Activated CD4-positive, alpha-beta T cell treated with anti-CD3 and anti-CD28 coated beads, Interleukin-2, amount 50 U/mL, for 4 hours (primary cell): ENCODE measurements at places on chromosomes 2 and 18.

DNA sequence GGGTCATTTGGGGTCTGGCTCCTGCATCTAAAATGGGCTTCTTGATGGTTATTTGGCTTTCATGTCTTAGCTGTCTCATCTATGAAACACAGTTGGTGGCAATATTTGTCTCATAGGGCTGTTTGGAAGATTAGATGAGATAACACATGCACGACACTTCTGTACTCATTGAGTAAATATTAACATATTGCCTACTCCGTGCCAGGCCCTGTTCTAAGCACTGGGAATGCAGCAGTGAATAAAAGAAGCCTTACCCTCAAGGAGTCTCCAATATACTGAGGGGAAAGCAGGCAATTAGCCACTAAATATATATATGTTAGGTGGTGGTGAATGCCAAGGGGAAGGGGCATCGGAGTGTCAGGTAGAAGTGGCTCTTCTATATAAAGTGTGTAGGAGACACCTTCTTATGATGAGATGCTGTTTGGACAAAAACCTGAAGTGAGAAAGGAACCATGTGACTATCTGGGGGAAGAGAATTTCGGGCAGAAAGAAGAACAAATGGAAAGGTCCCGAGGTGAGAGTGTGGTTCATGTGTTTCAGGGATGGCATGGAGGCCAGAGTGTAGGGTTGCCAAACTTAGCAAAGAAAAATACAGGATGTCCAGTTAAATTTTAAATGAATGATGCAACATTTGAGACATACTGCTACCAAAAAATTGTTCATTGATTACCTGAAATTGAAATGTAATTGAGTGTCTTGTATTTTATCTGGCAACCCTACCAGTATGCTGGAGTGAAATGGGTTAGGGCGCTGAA, 11.8 kb downstream of the SLC3A1 start:
- DNase-seq = no peak

DNA sequence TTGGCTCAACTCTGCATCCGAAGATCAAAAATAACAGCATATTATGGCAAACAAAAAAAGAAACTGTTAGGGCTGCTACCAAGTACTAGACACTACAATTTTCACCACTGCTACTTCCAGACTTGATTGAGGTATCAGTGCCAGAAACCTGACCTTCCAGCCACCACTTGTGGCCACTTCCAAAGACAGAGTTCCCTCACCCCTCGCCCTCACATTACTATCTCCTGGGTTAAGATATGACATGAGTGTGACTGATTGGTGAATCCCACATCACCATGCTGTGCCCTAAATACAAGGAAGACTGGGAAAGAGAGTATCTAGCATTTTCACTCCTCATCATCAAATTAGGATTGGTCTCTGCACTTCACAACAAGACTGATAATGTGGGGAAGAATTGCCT, 296.1 kb upstream of the NT5C1B start:
- DNase-seq = no peak

- DNase-seq = no peak
These were observed 197.2 kb downstream of the ZFP36L2 start for GRCh38 chr2:43029186-43029585.

DNA sequence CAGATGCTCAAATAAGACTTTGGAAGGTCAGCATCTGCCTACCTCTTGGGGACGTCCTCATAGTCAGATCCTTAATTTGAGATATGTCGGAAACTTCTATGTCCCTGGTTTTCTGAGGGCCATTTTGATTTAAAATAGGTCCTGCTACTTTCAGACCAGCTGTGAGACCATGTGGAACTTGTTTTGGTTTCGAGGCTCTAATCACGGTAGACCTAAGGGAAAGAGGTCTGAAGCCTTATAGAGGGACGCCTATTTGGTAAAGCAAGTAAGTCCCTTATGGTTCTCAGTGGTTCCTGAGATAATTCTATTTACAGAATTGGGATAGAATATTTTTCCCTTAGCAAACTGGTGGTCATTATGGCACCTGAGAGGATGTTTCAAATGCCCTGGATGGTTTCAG, 75.1 kb downstream of the RFTN2 start:
- DNase-seq = no peak

- DNase-seq = no peak
These were observed 24.1 kb upstream of the ANXA4 start for GRCh38 chr2:69717861-69718273.

GRCh38 chr2:158317642-158318041, 138.9 kb downstream of the CCDC148 start:
- no peak for DNase-seq

- no peak for DNase-seq
These were observed 13.6 kb upstream of the THADA start for GRCh38 chr2:43609290-43609918.

- DNase-seq = no peak
These were observed 5.4 kb downstream of the METTL21A start for GRCh38 chr2:207619764-207620203.

GRCh38 chr2:196652869-196653268, 13.4 kb downstream of the CCDC150 start:
- no peak for DNase-seq

DNA sequence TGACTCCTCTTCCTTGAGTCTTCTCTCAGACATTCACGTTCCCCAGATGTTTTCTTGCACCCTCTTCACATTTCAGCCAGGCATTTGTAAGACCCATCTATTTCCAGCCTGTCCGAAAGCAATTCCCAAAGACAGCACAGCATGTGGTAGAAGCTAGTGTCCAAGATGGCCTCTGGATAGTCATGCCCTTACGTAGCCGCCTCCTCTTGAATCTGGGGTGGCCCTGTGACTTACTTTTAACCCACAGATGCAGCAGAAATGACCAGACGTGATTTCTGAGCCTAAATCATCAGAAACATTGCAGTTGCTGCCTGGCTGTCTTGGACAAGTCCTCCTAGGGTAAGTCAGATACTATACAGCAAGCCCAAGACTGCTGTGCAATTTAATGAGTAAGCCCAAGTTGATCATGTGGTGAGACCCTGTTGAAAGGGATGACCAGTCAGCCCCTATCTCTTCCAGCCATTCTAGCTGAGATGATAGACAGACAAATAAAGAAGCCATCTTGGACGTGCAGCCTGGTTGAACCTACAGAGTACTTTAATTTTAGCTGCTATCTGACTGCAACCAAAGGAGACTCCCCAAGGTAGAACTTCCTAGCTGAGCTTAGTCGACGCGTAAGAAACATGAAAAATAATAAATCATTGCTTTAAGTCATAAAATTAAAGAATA, 12.3 kb downstream of the ARL5A start:
- no peak for DNase-seq

DNA sequence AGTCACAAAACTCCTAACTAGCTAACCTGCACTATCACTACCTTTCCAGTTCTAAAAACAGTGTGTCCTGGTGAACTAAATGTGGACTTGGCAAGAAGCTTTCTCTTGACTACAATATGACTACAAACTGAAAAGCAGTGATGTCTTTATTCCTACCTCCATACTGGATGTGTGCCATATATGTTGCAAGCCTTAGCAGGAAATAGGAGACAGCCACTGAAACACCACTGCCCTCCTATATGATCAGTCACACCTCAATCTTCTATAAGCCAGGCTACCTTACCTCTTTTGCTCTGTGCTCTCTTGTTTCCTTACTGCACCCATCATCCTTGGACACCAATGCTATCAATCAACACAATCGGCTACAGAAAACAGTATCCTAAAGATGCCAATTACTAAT, 34.1 kb downstream of the SS18 start:
- no peak for DNase-seq

GRCh38 chr2:238963161-238963970, 115.5 kb downstream of the TWIST2 start:
- no peak for DNase-seq

DNA sequence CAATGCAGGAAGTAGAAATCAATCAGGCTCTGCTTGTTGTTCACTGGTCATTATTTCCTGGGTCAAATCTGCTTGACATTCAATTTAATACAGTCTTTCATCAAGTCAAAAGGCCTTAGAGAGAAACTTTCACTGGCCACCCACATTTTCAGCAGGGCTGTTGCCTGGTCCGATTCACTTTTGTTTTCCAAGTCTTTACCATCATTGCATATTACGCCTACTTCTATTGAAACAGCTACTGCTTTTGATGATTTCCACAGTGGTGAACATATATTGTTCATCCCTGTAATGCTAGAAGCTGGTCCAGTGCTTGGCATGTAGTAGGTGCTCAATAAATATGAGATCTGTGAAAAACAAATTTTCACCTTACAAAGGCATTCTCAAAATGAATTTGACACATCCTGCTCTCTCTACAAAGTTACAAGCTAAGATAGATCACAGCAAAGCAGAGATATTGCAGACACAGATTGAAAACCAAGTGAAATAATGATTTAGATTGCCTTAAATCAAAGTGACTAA, 600.1 kb downstream of the ARHGAP15 start:
- no peak for DNase-seq

DNA sequence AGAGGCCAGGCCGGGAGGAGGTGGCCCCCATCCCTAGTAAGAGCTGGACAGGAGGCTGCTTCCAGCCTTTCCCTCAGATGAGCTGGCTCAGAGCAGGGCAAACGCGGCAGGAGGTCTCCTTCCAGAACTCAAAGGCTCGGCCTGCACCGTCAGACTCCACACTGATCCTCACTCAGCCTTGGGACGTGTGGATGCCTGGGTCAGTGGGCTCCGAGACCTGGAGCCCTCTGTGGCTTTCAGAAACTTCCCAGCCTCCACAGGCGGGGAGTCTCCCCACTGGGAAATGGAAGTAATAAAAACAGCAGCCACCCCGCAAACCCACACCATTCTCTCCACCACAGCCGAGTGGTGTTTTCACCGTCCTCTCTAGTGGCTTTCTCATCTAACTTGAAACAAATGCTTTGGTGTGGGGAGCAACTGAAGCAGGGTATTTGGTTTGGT, 54.3 kb downstream of the INPP5D start:
- DNase-seq = no peak

DNA sequence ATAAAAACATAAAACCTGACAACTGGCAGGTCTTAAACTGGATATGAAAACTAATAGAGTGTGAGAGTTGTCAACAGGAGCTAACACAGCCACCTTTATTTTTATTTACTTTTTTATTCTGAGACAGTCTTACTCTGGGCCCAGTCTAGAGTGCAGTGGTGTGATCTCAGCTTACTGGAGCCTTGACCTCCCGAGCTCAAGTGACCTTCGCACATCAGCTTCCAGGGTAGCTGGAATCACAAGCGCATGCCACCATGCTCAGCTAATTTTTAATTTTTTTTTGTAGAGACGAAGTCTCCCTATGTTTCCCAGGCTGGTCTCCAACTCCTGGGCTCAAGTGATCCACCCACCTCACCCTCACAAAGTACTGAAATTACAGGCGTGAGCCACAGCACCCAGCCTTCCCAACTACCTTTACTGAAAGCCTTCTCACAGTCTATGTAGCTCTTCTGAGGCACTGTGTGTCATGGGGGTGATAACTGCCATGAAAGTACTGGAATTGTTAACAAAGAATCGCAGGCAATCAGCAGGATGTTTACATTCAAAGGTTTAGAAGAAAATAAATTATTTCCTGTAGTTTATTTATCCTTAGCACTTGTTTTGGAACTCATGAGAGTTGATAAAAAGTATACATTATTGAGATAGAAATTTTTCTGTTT, 24.3 kb downstream of the GDF7 start:
- no peak for DNase-seq

DNA sequence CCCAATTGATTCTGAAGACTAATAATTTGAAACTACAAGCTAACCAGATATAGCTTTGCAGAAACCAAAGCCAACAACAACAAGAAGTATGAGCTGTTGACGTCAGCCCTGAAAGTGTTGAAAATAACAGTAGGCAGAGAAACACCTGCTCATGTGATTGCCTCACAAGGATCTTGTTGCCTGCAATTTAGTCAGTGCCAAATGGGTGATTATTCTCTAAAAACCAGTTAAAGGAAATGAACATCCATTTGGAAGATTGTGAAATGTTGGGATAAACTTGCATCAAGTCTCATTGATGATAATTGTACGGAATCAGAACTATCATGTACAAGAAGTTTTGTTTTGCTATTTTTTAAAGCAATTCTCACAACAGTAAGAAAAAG, 2.8 kb downstream of the CYTIP start:
- DNase-seq = no peak

DNA sequence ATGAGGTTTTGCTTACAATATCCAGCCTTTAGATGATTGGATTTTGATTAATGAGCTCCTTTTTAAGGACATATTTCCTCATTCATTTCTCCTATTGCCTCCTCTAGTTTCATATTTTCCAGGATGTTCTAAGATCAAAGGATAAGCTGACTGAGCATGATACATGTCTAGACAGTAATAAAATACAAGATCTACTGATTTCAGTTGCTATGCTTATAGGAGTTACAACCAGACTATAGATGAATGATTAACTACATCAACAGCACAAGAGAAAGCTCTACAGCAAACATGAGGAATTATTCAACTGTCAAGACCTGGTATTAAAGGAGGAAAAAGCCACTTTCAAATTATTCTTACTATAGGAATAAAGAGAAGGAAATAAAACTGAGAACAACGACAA, 85.0 kb upstream of the LINC00305 start:
- no peak for DNase-seq

GRCh38 chr18:26335156-26335555, 108.9 kb downstream of the TAF4B start:
- DNase-seq = no peak

DNA sequence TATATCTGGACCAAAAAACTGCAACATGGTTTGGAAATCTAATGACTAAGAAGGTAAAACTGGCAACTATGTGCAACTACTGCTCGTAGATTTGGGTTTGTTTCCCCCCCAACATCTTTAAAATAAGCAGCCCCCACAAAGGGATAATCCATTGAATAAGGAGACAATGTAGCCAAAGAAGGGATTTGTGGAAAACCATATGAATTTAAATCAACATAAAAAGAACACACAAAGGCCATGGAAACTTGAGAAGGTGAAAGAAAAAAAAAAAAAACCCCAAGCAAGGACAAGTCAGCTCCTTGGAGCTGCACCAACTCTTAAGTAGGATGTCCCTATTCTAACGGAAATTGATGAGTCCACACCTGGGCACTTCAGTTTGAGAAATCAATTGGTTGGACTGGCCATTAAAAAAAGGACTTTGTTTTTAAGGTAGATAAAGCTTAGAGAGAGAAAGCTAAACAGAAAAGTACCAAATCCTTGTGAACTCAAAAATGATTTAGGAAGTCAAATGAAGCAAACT, 53.7 kb upstream of the ST8SIA5 start:
- no peak for DNase-seq
